ENCODE measurements at places on chromosomes 2 and 18.

- no peak for DNase-seq
These were observed 322.1 kb upstream of the TANK start for GRCh38 chr2:160838147-160838546.

- no peak for DNase-seq
These were observed 31.3 kb downstream of the CIB4 start for GRCh38 chr2:26609839-26610277.

GRCh38 chr2:74250189-74250631 lies 51.8 kb downstream of the MTHFD2 start:
- DNase-seq, result peak; percentile 67

- no peak for DNase-seq
These were observed 7.7 kb upstream of the EFEMP1 start for GRCh38 chr2:55931281-55931680.

GRCh38 chr18:25459814-25460213 lies 107.8 kb upstream of the ZNF521 start:
- no peak for DNase-seq
